ENCODE measurements at places on chromosomes 2 and 18.

- DNase-seq, result no peak
Measured at GRCh38 chr2:85663594-85664565, 4.1 kb downstream of the SFTPB start.

DNA sequence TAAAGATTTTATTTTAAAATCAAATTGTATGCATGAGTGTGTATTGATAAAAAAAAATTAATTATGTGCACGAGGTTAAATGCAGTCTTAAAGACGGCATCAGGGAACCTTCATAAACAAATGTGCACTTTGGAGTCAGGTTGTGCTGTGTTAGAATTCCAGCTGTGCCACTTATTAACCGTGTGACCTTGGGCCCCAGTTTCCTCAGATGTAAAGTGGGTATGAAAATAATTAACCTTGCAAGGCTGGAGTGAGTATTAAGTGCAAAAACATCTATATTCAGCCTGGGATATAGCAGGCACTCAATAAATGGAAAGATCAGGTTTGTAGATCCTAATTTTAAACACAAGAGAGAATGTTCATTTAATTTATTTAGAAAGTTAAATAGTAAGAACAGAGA is 14.5 kb upstream of the MYCN start:
- no peak for DNase-seq

DNA sequence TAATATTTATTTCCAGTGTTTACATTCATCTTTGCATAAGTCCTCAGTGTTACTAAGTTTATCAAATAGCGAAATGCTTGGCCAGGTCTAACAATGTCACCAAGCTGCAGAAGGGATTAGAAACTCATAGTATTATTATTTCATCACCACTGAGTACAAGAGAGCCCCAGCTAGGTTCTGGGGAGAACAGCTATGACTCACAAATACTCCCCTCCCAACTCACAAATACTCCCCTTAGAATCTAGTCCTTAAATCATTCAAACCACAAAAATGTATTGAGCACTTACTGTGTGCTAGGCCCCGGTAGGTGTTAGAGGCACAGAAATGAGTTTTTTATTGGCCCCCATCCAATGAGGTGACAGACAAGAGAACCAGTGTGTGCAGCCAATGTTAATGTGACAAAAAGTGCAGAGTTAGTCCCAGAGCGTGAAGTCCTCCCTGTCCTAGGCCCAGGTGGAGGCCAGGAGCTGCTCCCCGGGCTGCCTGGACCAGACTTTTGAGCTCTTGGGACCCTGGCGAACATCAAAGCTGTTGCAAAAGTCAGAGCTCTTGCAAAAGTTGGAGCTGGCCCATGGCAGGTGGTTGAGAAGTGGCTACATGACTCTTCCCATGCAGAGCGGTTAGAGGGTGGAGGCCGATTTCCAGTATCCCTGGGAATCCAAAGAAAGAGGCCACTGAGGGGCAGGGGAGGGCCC is 9.8 kb downstream of the STEAP3 start:
- DNase-seq, result no peak

GRCh38 chr18:57885931-57886330 is 82.8 kb upstream of the ATP8B1 start:
- peak; percentile 42 for DNase-seq

GRCh38 chr2:107174171-107174570 is 288.2 kb upstream of the ST6GAL2 start:
- no peak for DNase-seq

DNA sequence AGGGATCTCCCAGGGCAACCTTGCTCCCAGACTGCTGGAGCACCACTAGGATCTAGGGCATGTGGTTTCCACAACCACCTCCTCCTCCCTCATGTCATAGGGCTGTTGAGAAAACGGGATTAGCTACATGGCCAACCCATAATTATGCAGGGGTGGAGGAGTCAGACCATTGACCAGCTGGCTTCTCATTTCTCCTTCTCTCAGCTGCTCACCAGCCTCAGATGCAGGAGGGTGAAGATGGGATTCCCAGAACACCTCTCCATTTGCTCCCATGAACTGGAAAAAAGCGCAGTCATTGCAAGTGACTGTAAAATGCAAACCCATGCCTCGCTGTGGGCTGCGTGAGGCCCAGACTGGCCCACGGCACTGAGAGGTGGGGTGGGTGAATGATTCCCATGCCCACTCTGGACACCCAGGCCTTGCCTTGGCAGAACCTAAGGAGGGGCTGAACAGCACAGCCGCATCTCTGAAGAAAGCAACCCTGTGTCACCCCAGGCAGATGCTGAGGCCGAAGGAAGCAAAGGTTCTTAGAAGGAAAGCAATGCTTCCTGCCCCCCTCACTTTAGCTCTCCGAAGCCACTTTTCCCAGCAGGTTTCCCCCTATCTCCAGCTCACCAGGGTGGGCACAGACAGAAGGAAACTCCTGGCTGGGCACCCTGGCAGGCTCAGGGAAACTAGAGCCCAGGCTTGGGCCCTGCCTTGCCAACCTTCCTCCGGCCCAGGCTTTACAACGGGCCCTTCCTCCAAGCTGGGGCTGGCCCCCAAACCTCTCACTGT is 69.6 kb upstream of the RTN4 start:
- DNase-seq, result no peak

- DNase-seq, result no peak
Measured at GRCh38 chr2:29322011-29322410, 206.8 kb downstream of the CLIP4 start.

DNA sequence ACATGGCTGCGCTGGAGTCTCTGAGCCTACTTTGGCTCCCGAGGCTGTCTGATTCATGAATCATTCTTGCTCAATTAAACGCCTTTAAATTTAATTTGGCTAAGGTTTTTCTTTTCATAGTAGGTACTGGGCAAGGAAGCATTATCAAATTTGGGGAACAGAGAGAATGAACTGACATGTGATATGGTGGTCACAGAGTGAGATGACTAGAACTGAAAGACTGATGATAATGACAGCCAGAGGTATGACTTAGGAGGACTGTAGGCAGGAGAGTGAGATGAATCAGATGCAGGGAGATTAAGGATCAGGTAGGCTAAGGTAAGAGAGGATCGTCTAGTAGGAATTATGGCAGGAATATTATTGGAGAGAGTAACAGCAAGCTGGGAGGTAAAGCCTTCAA is 40.9 kb upstream of the ST8SIA3 start:
- DNase-seq, result no peak

DNA sequence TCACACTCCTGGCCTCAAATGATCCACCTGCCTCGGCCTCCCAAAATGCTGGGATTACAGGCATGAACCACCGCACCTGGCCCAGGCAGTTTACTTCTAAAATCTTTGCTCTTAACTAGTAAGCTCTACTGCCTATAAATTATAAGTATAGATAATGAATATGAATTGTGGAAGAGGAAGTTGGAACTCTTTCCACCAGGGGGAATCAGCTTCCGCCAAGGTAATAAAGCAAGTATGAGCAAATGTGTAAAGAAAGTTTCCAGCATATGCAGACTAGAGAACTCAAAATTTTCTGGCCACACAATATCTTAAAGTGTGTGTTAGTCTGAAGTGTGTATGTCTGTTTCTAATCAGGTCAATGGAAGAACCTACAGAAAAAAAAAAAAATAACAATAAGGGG is 68.1 kb downstream of the RMDN2 start:
- DNase-seq, result peak; percentile 22

GRCh38 chr2:86790676-86791572 is at the start of gene CD8A:
TSS of gene CD8A (minus strand) at chr2:86790913. CDS start at chr2:86790825, 88 bp downstream.
- no peak for DNase-seq

GRCh38 chr2:238817382-238817781 is 30.5 kb upstream of the TWIST2 start:
- DNase-seq, result no peak
